ENCODE measurements at places on chromosomes 2 and 18.

- no peak for DNase-seq
Observed at GRCh38 chr2:24723665-24724064, 69.5 kb downstream of the PTRHD1 start.

DNA sequence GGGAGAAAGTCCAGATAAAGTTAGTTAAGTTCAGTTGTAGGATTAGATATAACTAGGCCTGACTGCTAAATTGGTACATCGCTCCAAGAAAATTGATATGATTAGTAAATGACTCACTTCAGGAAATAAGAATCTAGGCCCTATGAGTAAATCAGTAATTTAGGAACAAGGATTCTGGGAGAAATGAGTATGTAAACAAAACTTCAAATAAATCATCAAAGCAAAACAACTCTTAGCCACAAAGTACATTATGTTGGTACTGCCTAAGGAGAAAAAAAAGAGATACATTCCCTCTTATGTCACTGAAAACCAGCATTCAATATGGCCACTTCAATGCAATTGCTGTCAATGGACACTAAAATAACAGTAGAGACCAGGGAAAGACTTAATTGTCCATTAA, 529.1 kb downstream of the ZNF804A start:
- no peak for DNase-seq

GRCh38 chr18:42401131-42401673, 446.2 kb downstream of the PIK3C3 start:
- no peak for DNase-seq

DNA sequence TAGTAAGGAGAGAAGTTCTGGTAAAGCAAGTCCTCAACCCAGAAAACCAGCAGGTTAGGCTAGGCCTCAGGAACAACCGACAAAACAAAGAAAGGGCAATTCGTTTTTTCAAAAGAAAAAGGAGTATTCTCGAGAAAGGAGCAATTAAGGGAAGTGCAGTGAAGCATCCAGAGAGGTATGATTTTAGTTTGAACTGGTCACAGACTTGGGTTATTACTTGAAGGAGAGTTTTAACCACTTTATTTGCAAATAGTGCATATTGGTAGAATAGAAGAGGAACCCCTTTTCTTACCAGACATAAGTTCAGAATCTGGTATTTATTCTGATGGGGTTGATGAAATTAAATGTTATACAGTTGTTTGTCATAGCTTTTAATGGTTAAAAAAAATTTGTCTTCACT, 110.0 kb upstream of the GCFC2 start:
- no peak for DNase-seq

GRCh38 chr2:88234760-88235159, 64.6 kb downstream of the THNSL2 start:
- no peak for DNase-seq

DNA sequence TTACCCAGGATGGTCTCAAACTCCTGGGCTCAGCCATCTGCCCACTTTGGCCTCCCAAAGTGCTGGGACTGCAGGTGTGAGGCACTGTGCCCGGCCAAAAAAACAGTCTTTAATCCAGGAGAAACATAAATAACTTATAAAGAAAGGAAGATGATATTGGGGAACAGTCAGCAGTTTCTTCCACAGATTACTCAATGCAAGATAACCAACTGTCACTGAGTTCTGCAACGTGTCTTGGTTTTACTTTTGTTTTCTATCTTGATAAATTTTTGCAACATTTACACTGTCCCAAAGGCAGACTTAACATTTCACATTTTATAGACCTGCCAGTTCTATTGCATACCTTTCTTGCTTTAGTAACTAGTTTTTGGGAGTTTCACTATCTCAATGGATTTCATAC, 71.1 kb downstream of the ANKRD44 start:
- DNase-seq = no peak

GRCh38 chr2:209121691-209122090, 302.2 kb upstream of the MAP2 start:
- no peak for DNase-seq

Measured in glutamatergic neuron (in vitro differentiated cells).